ENCODE measurements at places on chromosomes 11 and 22. TPM values are rescaled to one million over a fixed set of nuclear protein-coding genes. Genes with fewer than 3 reads are reported as not detected.

TSGA10IP gene
- not detected for total RNA-seq

SMTNL1 gene
- total RNA-seq = not detected

C11orf86 gene
- not detected for total RNA-seq

SLC22A9 gene
- not detected for total RNA-seq

AMOTL1 gene
- 39.7 TPM for total RNA-seq

RAB38 gene
- total RNA-seq = 0.32 TPM

PGA5 gene
- not detected for total RNA-seq

MMP12 gene
- 0.26 TPM for total RNA-seq

APOL5 gene
- total RNA-seq = not detected

Measured in articular chondrocyte of knee joint (primary cell).